ENCODE measurements at places on chromosomes 5 and 9.

DNA sequence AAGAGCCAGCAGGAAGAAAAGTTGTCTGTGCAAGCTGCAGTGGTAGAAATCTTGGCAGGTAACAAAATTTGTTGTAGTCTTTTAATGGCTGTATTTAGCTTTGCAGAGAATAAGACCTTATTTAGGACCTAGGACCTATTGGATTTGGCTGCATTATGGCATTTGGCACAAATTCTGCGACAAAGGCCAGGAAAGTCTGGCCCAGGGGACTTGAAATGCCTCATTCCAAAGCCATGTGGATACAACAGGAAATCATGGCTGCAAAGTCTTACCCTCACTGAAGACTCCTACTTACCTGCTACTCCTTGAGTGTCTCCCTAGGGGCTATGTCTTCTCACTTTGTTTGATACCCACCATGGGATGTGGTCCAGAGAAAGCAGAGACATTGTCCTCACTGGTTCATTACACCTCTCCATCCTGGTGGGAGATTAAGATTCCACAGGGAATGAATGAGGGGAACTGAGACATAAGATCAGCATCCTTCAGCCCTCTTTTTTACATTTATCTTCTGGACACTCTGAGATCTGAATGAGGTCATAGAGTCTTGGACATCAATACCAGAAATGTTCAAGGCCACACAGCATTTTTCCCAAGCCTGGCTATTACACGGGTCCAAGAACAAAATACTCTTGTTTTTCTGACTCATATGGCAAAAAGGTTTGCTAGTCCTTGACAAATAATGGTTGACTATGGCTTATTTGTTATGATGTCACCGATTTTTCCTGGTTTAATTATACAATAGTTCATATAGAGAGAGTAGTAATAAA is 119.4 kb downstream of the PDE8B start:
- no peak for DNase-seq

DNA sequence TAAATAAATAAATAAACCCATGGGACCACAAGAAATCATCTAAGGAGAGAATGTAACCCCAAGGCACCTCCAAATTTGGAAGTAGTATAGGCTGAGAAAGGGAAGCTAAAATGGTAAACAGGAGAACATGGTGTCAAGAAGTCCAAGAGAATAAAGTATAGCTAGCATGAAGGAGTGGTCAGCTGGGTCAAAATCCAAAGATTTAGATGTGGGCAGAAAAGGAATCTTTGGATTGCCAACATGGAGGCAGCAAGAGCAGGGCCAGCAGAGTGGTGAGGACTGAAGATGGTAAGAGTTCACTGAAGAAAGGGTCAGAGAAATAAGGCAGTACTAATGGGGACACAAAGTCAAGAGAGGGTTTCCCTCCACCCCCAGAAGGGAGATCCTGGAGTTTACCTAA is 53.0 kb downstream of the TSSK1B start:
- DNase-seq = no peak

- no peak for DNase-seq
Measured at GRCh38 chr5:78755822-78756429, 107.4 kb upstream of the LHFPL2 start.

DNA sequence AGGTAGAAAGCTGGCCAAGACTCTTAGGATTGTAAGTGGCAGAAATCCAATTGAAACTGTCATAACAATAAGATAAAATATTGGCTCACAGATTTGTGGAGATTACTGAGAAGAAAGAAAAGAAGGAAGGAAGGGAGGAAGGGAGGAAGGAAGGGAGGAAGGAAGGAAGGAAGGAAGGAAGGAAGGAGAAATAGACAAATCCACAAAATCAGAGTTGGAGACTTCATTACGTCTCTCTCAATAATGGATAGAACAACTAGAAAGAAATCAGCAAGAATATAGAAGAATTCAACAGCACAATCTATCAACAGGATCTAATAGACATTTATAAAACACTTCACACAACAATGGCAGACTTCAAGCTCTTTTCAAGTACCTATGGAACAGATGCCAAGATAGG is 17.9 kb upstream of the PAM start:
- DNase-seq = no peak

DNA sequence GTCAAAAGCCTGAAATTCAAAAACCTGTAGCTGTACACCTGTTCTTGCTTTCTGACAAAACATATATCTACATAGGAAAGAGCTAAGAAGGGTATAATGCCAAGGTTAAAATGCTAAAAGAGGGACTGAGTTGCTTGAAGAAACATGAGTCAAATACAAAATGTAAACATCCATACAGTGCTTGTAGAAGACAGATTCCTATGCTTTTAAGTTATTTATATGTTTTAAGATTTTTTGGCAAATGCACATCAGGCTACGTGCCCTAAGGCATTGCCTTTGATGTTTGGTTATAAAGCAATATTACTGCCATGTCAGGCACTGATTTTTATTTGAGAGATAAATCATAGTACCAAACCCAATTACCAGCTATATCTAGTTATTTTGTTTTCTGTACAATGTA is 269.0 kb downstream of the EDIL3 start:
- DNase-seq = no peak

- peak; percentile 68 for DNase-seq
Measured at GRCh38 chr9:96484521-96484931, 34.6 kb downstream of the HABP4 start.

DNA sequence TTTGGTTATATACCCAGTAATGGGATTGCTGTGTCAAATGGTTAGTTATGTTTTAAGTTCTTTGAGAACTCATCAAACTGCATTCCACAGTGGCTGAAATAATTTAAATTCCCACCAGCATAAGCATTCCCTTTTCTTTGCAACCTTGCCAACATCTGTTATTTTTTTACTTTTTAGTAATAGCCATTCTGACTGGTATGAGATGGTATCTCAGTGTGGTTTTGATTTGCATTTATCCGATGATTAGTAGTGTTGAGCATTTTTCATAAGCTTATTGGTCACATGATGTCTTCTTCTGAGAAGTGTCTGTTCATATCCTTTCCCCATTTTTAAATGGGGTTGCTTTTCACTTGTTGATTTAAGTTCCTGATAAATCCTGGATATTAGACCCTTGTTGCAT is 435.7 kb upstream of the RIOK2 start:
- DNase-seq = no peak

GRCh38 chr5:95718203-95718602 is 12.9 kb upstream of the RHOBTB3 start:
- peak; percentile 72 for DNase-seq

DNA sequence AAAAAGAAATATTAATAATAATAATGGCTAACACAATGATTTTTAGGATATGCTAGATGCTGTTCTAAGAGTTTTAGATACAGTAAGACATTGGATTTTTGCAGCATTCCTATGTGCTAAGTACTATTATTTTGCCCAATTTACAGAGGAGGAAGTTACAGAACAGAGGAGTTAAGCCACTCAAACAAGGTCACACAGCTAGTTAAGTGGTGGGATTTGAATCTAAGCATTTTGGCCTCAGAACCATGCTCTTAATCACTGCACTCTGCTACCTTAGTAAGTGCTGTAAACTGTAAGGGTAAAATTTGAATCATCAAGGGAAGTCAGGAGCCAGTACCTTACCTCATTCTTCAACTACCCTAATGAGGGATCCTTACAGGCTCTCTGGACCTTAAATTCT is 25.4 kb downstream of the RPS23 start:
- DNase-seq = no peak

GRCh38 chr9:33818167-33818846 is 1.3 kb downstream of the UBE2R2 start:
- no peak for DNase-seq

GRCh38 chr5:155591273-155591672 is 577.7 kb downstream of the KIF4B start:
- no peak for DNase-seq

DNA sequence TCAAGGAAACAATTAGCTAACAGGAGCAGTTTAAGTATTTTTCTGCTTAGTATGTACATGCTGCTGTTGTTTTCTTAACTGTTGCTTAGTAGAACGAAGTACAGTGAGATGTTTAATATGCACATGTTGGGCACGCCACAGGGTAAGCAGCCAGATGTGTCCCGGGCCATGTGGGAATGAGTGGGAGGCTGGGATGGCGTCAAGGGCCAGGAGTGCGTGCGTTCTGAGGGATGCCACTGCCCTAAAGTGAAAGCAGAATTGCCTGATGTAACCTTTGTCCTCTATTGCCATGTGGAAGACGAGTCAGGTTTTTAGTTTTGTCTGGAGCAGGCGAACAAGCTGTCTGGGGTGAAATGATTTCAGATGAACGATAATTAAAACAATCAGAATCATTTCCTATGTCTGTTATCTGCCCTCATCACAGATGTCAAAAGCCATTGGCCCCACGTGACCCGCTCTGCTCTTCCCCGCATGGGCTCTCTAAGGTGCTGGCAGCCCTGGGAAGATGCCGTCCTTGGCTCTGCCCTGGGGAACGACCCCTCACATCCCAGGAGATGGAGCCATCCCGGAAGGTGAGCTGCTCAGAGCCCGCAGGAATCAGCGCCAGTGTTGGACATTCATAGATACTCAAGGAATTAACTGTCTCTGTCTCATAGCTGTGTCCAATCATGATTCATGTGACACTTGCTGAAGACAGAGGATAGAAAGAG is 356.6 kb upstream of the IRX4 start:
- DNase-seq = no peak

DNA sequence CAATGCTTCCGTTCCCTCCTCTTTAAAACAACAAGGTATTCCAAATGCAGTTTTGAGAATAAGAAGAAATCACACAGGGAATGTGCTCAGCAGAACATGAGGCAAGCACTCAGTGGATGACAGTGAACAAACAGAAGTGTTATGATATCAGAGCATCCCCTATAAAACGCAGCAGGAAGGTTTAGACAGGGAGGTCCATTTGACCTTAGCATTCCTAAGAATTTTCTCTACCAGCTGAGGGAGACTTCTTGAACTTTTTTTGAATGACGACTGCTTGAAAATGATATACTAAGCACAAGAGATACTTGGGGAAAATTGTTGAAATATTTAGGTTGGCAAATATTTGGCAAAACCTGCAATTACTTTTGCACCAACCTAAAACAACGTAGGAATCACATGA is 3.9 kb downstream of the AMACR start:
- DNase-seq = no peak

DNA sequence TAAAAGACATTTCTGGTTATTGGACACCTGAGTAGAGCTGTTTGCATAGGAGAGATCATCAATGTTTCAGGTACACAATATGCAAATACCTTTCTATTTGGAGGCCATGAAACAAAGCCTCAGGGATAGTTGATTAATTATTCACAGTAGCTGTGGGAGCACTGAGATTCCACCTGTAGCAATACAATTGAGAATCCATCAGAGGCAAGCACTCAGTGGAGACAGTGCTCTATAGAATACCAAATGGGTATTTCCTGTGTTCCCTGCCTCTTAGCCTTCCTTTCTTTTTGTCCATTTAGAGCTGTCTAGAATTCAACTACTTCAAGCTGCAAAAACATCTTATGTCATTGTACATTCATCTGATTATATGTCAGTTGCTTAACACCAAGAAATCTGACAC is 1754.0 kb upstream of the ACO1 start:
- no peak for DNase-seq

GRCh38 chr5:1709171-1709803 is 90.3 kb downstream of the MRPL36 start:
- DNase-seq = no peak

DNA sequence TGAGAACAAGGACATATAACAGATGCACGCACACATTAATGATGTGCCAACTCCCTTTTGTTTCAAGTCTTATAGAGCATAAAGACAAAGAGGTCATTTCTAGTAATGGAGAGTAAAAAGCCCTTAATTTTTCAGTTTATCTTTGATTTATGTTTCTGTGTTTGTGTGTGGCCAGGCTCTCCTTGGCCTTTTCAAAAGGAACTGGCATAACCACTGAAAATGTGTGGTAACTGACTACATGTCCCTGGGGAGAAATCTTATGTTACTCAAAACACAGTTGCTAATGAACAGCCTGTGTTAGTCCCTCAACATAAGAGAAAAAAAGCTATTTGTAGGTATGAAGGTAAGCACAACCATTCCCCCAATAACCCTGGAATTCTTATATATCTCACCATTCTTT is 47.6 kb upstream of the SHOC1 start:
- DNase-seq = no peak

- DNase-seq = no peak
Measured at GRCh38 chr5:1564182-1564748, 40.5 kb upstream of the LPCAT1 start.

- DNase-seq = no peak
Measured at GRCh38 chr5:51273021-51273420, 110.2 kb upstream of the ISL1 start.

GRCh38 chr9:73565833-73566465 is 414.3 kb downstream of the ANXA1 start:
- DNase-seq = no peak

GRCh38 chr5:140007311-140007710 is 35.8 kb downstream of the NRG2 start:
- DNase-seq = no peak

DNA sequence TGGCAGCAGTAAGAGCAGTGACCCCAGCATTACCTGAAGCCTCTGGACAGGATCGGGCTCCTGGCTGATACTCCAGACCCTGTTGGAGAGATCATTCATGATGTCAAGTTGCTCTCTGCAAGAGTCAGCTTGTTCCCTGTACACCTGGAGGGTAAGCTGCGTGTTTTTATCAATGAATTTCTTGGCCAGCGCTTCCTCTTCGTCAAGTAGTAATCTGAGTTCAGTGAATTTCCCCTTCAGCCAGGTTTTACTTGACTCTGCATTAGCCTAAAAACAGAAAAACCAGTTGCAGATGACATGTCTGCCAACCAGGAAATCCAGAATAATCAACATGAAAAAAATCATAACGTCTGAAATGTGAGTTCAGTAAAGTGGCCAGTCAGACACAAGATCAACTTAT is 19.1 kb downstream of the TRIM14 start:
- no peak for DNase-seq

DNA sequence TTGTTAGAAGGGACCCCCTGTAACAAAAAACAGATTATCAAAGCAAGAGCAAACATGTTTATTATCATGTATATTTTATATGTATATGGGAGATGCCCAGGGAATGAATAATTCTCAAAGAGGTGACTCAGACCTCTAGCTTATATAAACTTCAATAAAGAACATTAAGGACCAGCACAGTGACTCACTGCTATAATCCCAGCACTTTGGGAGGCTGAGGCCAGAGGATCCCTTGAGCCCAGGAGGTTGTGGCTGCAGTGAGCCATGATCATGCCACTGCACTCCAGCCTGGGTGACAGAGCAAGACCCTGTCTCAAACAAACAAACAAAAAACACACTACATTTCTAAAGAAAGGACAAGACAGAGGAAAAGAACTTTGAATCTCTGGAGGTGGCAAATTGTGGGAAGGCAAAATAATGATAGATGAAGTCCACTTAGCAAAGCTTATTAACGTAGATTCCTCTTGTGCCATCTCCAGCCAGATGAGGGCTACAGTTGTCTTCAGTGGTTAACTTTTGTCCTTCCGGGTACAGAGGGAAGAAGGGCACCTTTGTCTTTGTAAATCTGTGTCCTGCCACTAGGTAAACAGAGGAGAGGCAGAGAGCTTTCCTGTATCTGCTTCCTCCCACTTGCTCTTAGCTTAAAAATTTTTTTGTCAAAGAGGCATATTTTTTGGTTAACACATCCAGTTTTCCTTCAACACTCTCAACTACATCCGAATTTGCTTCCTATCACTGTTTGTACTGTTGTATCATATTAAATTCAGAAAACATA is 7.5 kb upstream of the RFK start:
- DNase-seq = no peak

- DNase-seq = no peak
Measured at GRCh38 chr9:98897745-98898144, 46.0 kb upstream of the COL15A1 start.
